Stimulated activated CD4-positive, alpha-beta T cell treated with anti-CD3 and anti-CD28 coated beads, Interleukin-1b, Interleukin-23, amount 100 ng/mL, for 24 hours (primary cell): ENCODE measurements at places on chromosomes 2 and 18.

GRCh38 chr2:157349949-157350515 lies 24.4 kb upstream of the ERMN start:
- no peak for DNase-seq

DNA sequence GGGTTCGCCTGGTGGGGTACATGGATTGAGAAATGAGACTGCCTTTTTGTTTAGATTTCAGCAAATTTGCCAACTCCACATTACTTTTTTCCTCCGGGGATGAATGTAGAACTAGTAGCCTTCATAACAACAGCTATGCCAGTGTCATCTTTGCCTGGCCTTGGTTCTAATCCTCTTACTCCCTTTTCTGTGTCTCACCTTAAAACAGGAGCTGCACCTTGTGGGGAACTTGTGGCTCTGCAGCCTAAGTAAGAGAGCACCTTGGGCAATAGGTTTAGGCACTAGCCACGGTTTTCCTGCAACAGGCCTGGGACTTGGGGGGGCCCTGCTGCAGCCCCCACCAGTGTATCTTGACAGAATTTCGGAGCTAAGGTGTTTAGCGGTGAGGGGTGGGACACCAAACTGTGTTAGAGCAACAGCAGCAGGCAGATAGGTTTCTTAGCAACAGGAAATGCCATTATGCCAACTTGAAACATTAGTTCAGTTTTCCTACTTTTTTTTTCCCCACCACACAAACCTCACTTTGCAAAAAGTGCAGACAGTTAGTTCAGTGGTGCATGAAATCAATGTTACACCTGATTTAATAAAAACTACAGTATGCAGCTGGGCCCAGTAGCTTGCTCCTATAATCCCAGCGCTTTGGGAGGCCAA lies 173.7 kb downstream of the PRKCE start:
- DNase-seq, result no peak

- no peak for DNase-seq
Measured at GRCh38 chr2:100990166-100990565, 11.9 kb upstream of the RPL31 start.

DNA sequence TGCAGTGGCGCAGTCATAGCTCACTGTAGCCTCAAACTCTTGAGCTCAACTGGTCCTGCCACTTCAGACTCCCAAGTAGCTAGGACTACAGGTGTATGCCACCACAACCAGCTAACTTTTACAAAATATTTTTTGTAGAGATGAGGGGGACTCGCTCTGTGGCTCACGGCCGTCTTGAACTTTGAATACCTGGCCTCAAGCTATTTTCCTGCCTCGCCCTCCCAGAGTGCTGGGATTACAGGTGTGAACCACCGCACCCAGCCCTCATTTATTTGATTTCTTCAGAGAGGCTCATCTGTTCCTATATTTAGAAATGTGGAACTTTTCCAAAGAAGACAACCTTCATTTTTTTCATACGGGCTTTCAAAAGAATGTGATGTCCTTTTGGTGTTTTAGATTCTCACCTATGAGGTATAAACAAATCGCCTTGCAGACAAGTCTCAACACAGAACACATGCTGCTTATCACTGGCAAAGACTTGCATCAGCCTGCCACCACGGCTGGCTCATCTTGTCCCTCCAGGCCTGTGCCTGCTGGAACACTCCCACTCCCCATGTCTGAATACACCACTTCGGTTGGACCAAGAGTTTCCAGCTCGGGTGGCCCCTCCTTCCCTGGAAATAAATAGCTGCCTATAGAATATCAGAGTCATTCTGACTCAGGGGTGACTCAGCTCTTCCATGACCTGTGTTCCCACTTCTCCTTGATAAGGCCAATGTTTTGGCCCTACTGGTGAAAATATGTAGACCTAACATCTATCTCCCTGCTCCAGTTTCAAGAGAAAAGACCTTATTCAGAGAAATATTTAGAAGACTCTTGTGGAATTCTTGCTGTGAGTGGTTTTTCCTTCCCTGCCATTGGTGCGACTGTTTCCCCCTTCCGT lies 202.6 kb downstream of the TGIF1 start:
- peak; percentile 40 for DNase-seq

DNA sequence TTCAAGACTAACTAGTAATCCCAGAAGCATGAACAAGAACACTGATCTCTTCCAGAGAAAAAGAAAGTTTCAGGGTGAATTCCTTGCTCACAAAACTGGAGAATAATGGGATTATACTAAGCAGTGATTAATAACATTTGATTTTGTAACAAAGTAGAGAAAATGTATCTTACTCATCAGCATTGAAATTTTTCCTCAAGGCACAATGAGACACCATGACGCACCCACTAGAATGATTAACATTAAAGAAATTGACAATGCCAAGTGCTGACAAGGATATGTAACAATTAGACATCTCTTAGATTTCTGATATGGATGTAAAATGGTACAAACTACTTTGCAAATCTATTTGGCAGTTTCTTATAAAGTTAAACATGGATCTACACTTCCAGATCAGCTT lies 101.1 kb upstream of the EPHA4 start:
- no peak for DNase-seq

DNA sequence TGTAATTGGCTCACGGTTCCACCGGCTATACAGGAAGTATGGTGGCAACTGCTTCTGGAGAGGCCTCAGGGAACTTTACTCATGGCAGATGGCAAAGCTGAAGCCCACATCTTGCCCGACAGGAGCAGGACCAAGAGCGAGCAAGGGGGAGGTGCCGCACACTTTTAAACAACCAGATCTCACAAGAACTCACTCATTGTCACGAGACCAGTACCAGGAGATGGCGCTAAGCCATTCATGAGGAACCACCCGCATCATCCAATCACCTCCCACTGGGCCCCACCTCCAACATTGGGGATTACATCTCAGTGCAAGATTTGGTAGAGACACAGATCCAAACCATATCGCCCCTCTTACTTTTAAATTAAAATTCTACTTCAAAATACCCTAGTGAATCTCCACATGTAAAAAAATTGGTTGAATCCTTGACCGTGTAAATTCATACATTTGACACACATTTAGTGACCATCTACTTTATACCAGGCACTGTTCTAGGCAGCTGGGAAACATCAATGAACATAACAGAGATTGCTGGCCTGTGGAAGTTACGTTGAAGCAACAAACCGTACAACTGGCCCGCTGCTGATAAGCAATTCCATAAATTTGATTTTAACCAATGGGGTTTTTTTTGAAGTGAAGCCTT lies 87.6 kb downstream of the ALPK2 start:
- DNase-seq, result no peak

DNA sequence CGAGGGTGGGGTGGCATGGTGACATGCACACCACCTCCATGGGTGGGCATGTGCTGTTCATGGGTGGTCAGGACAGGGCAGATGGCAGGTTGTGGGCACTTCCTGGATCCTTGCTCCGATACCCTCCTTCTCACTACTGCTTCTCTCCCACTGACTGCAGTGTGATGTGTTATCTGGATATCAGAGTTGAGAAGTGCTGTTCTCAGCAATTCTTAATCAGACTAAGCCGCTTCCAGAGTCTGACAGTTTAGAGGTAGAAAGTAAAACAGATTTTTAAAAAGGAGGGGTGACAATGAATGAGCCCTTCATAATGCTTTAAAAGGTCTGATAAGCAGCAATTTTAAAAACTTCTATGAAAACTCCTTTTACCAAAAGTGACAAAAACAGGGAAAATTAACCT lies 33.9 kb downstream of the SIGLEC15 start:
- no peak for DNase-seq

- no peak for DNase-seq
Measured at GRCh38 chr2:34373586-34374233, 774.6 kb upstream of the FAM98A start.

DNA sequence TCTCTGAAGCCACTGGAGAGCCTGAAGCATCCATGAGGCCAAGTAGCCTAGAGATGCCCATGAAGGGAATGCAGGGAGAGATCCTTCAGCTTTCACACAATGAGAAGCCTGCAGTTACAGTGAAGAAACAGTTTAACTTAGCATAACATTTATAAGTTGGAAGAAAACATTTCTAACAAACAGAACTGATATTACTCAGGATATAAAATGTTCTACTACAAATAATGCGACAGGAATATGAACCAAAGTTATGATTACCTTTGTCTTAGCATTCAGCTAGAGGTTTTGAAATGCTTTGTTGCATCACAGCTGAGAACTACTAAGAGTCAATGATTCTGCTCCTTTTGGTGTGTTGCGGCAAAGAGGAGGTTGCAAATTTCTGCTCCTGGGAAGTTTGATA lies 6.9 kb upstream of the KYNU start:
- no peak for DNase-seq

- DNase-seq, result no peak
Measured at GRCh38 chr18:51724790-51725721, 527.6 kb upstream of the MEX3C start.

DNA sequence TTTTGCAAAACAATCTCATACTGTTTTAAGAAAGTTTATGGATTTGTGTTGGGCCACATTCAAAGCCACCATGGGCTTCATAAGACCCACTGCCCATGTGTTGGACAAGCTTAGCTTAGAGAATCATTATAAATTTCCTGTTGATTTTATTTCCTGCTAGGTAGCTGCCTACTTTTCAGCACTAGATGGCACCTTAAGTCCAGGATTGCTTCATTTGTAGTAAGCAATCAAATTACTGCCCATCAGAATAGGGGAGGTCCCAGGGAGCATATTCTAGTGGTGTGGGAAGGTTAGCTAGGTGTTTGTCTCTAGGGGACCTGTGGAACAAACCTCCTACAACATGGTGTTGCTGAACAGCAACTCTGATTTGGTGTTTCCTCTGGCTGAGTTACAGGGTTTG lies 11.0 kb upstream of the DCDC2C start:
- DNase-seq, result no peak

DNA sequence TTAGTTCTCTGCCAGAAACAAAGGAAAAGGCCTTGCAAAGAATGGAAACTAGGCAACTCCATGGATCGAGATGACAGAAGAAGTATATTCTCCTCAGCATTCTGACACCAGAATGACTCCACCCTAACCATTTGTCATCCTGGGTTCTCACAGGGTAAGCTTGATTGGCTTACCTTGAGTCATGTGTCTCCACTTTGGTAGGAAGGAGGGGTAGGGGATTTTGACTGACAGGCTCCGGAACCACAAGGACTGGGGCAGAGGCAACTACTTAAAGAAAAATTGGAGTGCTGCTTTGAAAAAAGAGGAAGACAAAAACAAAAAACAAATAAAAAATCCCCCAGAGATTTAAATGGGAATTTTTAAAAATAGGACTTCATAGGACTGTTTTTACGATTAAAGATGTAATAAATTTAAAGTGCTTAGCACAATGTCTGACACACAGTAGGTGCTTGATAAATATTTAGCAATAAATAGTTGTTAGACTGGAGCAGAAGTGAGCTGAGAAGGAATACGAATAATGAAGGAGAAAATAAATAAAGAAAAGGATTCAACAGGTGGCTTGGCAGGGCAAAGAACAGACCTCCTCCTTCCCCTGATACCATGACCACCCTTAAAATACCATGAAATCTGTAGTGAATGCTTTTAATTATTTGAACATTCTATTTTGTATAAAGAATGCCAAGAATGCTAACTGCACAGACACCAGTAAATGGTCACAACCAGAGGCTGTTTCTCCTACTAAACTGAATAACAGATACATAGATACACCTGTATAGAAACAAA lies 230.2 kb downstream of the CDCA7 start:
- no peak for DNase-seq

- no peak for DNase-seq
Measured at GRCh38 chr18:22489704-22490103, 72.0 kb upstream of the CTAGE1 start.

DNA sequence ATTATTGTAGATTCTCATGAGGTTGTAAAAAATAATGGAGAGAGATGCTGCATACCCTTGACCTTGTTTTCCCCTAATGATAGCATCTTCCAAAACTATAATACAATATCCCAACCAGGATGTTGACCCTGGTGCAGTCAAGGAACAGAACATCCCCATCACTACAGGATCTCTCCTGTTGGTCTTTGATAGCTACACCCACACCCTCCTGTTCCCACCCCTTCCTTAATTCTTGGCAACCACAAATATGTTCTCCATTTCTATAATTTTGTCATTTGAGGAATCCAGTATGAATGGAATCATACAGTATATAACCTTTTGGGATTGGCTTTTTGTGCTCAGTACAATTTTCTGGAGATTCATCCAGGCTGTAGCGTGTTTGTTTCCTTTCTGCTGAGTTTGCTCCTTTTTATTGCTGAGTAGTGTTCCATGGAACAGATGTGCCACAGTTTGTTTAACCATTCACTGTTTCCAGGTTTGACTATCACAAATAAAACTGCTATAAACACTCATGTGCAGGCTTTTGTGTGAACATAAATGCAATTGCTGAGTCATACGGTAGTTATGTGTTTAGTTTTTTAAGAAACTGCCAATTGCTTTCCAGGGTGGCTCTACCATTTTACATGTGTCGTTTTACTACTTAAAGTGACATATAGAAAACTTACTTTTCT lies 22.2 kb downstream of the MCFD2 start:
- no peak for DNase-seq

DNA sequence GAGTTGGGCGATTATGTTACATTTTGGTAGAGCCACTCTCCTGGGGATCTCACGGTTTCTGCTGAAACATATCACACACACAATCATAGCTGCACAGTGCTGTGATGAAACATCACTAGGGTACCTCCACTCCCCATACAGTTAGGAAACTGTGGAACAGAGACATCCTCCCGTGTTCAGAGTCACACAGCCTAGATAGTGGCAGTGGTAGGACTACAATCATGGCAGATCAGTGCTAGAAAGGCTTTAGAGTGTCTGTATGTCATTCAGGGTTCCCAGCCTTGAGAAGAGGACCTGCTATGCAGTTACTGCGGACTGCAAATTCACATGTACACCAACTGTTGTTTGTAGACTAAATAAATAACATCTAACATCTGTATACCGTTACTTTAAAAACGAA lies 210.3 kb upstream of the FOSL2 start:
- DNase-seq, result no peak

GRCh38 chr18:74370115-74370514 lies 54.5 kb downstream of the C18orf63 start:
- no peak for DNase-seq

DNA sequence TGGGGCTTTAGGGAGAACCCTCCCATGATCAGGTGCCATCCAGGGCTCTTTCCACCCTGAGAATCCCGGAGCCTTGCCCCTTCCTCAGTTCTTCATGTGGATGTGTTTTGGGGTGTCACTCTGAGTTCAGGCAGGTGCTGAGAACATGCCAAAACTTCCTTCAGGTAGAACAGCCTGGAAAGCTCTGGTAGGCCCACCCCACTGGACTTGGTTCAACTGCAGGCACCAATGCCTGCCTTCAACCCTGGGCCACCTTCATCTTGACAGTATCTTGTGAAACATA lies 85.8 kb downstream of the EPAS1 start:
- no peak for DNase-seq

DNA sequence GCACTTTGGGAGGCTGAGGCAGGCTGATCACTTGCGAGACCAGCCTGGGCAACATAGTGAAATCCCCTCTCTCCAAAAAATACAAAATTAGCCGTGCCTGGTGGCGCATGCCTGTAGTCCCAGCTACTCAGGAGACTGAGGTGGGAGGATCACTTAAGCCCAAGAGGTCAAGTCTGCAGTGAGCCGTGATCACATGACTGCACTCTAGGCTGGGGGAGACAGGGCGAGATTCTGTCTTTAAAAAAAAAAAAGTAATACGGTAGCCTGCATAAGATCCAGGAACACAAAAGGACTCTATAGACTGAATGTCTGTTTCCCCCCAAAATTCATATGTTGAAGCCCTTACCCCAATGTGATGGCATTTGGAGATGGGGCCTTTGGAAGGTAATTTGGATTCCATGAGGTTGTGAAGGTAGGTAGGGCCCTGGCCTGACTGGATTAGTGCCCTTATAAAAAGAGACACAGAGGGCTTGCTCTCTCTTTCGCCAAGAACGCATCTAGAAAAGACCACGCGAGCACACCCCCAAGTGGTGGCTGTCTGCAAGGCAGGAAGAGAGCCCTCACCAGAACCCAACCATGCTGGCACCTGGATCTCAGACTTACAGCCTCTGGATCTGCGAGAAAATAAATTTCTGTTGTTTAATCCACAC lies 17.0 kb downstream of the MBOAT2 start:
- no peak for DNase-seq
